ENCODE measurements at places on chromosomes 12 and 14.

- DNase-seq: peak; percentile 34
Measured at GRCh38 chr12:52380271-52380694, 5.2 kb downstream of the KRT84 start.

GRCh38 chr12:1583421-1584078 lies 10.8 kb downstream of the FBXL14 start:
- DNase-seq: peak; percentile 93

GRCh38 chr14:30822080-30822571 lies 52.2 kb upstream of the COCH start:
- DNase-seq: no peak

DNA sequence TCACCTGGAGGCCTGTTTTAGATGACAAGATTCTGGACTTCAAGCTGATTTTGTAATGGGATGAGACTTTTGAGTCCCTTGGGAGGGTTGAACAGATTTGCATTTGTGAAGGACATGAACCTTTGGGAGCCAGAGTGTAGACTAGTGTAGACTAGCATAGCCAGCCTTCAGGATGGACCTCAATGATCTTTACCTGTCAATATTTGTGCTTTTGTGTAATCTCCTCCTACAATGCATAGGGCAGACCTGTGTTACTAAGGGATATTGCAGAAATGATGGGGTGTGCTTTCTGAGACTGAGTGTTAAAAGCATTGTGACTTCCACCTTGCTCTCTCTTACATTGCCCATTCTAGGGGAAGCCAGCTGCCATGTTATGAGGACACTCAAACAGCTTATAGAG lies 9.9 kb upstream of the LRP10 start:
- no peak for DNase-seq

GRCh38 chr12:47080725-47081502 lies 1.2 kb upstream of the AMIGO2 start:
- peak; percentile 20 for DNase-seq

GRCh38 chr12:68932128-68932960 lies 627 bp downstream of the CPM start:
- no peak for DNase-seq

DNA sequence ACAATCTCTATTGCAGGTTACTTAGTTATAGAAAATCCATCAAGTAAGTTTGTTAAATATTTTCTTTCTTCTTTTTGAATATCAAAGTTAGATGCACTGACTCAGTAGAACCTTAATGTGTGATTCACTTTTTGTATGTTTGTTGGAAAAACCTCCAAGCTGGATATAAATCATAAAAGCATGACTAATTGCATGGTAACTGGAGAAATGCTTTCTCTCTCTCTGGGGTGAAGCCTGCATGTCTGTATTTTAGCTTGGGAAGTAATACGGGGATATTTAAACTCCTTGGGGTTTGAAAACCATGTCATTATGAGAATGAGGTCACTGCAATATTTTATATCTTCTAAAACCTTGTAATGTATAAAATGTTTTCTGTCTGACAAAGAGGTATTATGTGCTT lies 58.6 kb upstream of the MYF6 start:
- DNase-seq: no peak

DNA sequence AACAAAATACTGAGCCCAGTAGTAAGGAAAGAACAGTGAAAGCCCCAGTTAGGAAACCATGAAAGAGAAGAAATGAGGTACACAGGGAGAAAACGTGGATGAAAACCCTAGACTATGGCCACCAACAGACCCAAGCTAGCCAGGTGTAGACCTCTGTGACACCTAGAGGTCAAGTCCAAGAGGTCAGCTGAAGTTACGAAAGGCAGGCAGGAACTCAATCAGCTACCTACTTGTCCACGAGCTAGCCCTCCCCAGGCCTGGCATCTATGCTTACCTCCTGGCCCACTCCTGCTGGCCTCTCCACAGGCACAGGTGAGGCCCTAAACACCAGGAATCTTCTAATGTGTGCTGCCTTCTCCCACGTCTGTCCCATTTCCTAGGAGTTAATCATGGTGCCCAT lies 48.7 kb downstream of the DPF3 start:
- DNase-seq: no peak

- peak; percentile 87 for DNase-seq
Measured at GRCh38 chr12:53070877-53071492, 8.2 kb downstream of the SPRYD3 start.

GRCh38 chr12:59031313-59031712 lies 111.0 kb upstream of the LRIG3 start:
- DNase-seq: no peak

DNA sequence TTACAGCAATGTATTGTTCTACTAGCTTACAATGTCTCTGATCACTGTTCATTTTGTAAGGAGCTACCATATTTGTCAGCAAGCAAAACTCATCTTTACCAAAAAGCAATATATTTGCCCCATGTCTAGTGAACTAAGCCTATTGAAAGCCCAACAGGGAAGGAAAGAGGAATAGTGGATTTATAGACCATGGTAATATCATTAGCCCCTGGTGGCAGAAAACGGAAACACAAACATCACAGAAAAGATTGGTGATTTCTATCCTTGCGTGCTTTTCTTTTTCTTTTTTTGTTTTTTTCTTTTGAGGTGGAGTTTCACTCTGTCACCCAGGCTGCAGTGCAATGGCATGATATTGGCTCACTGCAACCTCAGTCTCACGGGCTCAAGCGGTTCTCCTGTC lies 1562.4 kb upstream of the TMEM132C start:
- DNase-seq: peak; percentile 9

GRCh38 chr12:116068853-116069252 lies 208.6 kb downstream of the MED13L start:
- DNase-seq: no peak

GRCh38 chr12:269191-269590 lies 6.6 kb upstream of the SLC6A13 start:
- no peak for DNase-seq

DNA sequence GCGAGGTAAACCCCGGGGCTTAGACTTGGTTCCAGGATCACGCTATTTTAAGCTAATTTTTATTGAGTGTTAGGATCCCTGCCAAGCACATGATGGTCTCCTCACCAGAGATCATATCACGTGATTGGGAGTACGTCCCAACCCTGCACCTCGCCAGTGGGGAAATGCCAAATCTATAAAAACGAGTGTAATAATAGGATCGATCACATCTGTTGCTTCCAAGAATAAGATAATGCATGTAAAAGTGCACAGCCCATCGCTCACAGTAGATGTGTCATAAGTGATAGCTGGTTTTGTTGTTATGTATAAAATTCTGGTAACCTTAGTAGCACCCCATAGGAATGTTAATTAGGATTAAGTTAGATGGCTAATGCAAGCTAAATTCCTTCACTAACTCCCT lies 581.0 kb upstream of the TMEM132C start:
- DNase-seq: no peak

GRCh38 chr14:37279818-37280217 lies 82.1 kb downstream of the MIPOL1 start:
- DNase-seq: no peak

DNA sequence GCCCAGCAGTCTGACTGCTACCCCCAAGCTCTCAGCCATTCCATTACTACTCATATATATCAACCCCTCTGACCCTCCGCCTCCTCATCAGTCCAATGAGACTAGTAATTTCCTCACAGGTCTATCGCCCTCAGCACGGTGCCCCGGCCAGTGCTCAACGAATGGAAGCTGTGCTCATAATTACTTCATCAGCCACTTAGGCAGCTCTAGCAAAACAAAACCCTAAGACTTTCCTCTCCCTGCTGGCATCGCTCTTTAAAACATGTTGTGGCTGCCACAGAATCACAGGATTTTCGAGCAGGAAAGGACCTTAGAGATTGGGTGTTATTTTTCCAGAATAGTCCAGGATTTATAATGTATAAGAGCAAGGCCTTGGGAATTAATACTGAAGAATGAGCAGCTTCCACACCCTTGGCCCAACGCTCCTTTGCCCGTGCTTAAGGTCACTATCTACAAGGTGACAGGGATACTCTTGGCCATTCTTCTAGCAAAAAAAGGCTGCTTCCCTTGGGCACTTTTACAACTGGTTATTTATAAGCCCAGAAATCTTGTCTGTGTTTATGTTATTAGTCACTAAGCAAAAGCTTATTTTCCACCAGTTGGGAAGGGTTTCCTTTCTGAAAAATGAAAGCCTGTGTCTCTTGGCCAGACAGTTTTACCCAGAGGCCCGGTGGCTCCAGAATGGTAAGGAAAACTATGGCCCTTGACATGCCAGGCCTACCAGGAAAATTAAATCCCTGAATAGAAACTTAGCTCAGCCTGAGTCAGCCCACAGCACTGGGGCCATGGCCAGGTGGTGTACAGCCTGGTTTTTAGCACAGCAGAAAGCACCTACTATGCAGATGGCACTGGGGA lies 47.9 kb downstream of the NUAK1 start:
- DNase-seq: no peak

All from NCI-H82 (cell line).